ENCODE measurements at places on chromosomes 16 and 17. TPM values are rescaled to one million over a fixed set of nuclear protein-coding genes. Genes with fewer than 3 reads are reported as not detected.

- peak overlapping the region; percentile 95 for H3K27ac ChIP-seq
- H3K4me3 ChIP-seq = peak overlapping the region; percentile 77
- no peaks in the 10 kb centered on the region for H3K27me3 ChIP-seq
These were observed 998 bp upstream of the SRSF1 start for GRCh38 chr17:58007781-58008706.

DNA sequence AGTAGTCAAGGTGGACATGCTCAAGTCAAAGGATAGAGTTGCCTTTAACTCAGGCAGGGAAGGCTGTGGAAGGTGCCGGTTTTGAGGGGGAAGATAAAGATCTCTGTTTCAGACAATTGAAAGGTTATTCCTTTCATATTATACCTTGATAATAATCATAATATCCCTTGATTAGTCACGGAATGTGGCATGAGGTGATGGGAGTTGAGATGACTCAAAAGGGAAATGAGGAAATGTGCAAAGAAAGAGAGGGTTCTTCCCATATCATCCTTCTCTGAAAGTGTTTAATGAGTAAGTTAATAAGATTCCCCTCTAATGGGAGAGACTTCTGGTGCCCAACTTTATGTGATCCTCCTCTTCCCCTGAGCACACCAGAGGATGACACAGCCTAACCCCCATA is 43.1 kb upstream of the HS3ST2 start:
- no peak overlapping the region for H3K27ac ChIP-seq
- H3K4me1 ChIP-seq = no peaks in the 10 kb centered on the region
- H3K27me3 ChIP-seq = no peaks in the 10 kb centered on the region
- DNase-seq = no peak
- no peak overlapping the region for H3K4me3 ChIP-seq

GRCh38 chr17:39151943-39152818 is 744 bp upstream of the PLXDC1 start:
- H3K4me1 ChIP-seq = peaks cover 7% of the 10 kb centered on the region
- no peak for DNase-seq
- H3K27me3 ChIP-seq = peaks cover 18% of the 10 kb centered on the region
- no peaks in the 10 kb centered on the region for H3K36me3 ChIP-seq
- H3K4me3 ChIP-seq = no peak overlapping the region

- peaks cover 31% of the 10 kb centered on the region for H3K36me3 ChIP-seq
- H3K4me3 ChIP-seq = peak within 1 kb of the TSS; percentile 80
- H3K27me3 ChIP-seq = no peaks in the 10 kb centered on the region
These were observed at the start of gene DHRS13 for GRCh38 chr17:28902819-28903545. Gene DHRS13 (minus strand): TSS chr17:28903079. CDS start chr17:28902944, 135 bp downstream.

DNA sequence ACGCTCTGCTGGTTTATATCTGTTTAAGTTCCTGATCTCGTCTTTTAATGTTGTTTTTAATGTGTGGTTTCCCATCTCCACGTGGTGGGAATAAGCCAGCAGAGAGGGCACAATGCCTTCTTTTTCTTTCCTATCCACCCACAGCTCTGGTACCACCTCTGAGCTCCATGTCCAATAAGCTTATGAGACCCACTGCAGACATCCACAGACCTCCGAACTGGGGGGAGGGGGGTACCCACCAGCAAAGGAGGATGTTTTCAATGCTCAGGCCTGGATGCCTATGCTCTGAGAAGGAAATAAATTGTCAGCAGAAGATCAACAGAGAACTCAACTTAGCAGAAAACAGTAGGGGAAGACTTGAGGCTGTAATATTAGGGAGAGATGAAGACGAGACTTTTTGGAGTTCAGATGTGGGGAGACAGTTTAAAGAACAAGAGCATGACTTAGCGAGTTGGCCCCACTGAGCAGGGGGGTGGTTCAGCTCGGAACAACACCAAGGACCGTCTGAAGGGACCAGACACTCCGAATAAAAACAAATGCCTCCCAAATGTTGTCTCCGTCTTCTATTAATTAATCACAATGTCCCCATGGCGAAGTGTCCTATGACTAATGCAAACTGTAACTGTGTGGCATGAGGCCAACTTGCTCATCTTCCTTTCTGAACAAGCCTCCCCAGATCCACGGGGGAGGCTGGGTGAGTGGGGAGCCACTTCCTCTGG is 62.7 kb downstream of the GAS7 start:
- no peak overlapping the region for H3K27ac ChIP-seq
- H3K4me3 ChIP-seq = no peak overlapping the region
- peak; percentile 9 for DNase-seq
- peaks cover 14% of the 10 kb centered on the region for H3K4me1 ChIP-seq
- no peaks in the 10 kb centered on the region for H3K36me3 ChIP-seq

DNA sequence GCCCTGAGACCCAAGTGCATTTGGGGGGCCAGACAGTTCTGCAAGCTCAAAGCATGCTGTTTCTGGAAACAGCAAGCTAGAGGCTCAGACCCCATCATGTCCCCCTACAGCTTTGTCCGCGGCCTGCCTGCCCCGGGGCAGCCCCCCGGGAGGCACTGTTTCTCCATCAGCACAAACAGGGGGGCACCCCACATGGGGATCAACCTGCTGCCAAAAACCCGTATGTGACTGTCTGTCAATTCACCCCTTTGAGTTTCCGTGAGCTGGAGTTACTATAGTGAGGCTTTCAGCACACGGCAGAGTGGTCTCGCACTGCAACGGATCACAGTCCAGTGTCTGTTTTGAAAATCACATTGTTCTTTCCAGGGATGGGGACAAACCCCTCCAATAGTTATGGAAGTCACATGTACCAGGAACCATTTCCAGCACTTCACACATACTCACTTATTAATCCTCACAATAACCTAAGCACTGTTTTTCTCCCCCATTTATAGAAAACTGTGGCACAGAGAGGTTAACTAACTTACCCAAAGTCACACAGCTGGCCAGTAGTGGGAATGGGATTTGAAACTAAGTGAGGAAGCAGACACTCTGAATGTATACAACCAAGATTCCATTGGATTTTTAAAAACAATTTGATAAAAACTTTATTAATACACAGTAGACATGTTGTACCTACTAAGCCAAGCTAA is 269.0 kb downstream of the C16orf95 start:
- no peak for DNase-seq
- no peaks in the 10 kb centered on the region for H3K36me3 ChIP-seq

DNA sequence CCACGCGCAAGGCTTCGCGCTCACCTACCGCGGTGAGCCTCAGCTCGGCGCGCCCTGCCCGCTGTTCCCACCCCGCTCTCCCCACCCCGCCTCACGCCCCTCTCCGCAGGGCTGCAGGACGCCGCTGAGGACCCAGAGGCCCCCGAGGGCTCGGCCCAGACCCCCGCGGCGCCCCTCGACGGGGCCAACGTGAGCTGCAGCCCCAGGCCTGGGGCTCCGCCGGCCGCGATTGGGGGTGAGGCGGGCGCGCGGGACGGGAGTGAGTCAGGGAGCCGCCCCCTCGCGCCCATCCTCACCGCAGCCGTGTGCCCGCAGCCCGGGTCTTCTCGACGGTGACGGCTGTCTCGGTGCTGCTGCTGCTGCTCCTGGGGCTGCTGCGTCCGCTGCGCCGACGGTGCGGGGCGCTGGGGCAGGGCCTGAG is 1.9 kb upstream of the PAQR4 start:
- H3K4me3 ChIP-seq = no peak overlapping the region
- H3K36me3 ChIP-seq = peaks cover 27% of the 10 kb centered on the region
- peaks cover 34% of the 10 kb centered on the region for H3K27me3 ChIP-seq
- DNase-seq = no peak

DNA sequence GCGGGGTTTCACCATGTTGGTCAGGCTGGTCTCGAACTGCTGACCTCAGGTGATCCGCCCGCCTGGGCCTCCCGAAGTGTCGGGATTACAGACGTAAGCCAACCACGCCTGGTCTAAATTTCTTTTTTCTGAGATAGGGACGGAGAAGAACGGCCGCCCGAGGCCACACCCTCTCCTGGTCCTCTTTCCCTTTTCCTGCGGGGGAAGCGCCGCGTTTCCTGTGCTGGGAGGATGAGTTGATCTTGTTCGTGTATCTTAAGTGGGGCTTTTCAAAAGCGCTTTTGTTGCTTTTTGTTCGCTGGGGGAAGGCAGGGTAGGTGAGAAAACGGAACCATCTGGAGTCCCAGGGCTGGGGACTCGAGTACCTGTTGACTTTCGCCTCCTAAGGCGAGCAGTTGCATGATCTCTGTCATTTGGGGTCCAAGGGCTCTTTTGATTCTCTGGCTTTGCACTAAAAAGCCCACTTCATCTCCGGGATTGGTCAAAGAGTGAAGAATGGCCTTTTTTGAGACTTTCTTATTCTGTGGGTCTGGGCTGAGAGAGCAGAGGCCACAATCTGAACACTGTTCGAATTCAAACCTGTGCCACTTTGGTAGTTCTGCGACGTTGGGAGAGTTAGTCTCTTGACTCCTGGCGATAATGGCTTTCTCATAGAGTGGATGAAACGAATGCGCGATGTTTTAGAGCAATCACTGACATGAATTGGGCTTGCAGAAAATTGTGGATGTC is 1.3 kb downstream of the FUS start:
- H3K4me3 ChIP-seq = peak overlapping the region; percentile 87
- H3K27ac ChIP-seq = peak overlapping the region; percentile 96
- peaks cover 26% of the 10 kb centered on the region for H3K4me1 ChIP-seq
- no peaks in the 10 kb centered on the region for H3K27me3 ChIP-seq
- DNase-seq = peak; percentile 52

DNA sequence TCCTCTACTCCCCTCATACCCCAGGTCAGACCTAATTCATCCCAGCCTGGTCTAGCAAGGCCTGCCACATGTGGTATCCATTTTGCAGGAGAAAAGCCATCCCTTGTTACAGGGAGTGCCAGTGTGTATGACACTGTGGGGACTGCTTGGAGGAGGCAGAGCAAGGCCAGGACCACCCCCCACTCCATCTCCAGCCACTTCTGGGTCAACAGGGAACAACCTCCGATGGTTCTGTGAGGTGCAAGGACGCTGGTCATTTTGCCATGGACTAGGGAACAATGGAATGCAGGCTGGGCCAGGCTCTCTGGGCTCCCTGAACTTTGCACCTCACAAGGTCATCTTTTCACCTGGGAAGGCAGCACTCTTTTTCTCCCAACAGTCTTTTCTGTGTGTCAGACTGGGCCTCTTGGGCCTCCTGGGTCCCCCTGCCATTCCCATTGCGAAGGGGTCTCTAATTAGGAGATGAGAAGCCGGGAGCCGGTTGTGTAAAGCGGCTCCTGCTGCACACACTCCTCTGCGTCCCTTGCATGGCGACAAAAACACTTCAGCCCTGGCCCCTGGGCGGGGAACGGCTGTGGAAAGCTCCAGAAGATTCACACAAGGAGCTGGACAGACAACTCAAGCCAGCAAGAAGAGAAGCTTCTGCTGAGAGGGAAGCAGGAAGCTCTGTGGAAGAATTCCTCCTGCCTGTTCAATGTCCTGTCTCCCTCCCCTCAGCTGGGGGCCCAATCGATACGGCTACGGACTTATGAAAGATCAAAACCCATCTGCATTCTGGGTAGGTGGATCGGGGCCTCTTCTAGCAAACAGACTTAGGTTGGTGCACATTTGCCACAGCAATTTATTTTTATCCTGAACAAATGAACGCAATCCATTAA is 38.5 kb upstream of the MTSS2 start:
- H3K27ac ChIP-seq = no peak overlapping the region
- DNase-seq = no peak
- H3K4me3 ChIP-seq = no peak overlapping the region
- no peaks in the 10 kb centered on the region for H3K4me1 ChIP-seq

DNA sequence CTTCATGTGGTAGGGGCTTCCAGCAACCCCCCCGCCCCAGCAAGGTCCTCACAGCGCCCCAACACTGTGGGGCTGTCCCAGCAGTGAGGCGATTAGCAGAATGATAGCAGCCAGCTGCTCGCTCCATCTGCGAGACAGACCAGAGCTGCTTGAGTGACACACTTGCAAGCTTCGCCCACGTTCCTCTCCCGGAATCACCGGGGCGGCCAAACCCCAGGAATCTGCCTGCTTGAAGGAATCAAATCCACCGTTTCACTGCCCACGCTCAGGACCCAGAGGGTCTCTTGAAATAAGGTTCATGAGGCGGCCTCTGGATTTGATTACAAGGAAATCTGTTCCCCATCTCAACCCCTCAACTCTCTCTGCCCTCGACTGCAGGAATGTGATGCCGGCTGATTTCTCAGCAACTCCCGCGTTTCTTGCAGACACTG is 356.0 kb downstream of the C16orf95 start:
- no peaks in the 10 kb centered on the region for H3K27me3 ChIP-seq
- H3K4me1 ChIP-seq = no peaks in the 10 kb centered on the region
- DNase-seq = no peak

DNA sequence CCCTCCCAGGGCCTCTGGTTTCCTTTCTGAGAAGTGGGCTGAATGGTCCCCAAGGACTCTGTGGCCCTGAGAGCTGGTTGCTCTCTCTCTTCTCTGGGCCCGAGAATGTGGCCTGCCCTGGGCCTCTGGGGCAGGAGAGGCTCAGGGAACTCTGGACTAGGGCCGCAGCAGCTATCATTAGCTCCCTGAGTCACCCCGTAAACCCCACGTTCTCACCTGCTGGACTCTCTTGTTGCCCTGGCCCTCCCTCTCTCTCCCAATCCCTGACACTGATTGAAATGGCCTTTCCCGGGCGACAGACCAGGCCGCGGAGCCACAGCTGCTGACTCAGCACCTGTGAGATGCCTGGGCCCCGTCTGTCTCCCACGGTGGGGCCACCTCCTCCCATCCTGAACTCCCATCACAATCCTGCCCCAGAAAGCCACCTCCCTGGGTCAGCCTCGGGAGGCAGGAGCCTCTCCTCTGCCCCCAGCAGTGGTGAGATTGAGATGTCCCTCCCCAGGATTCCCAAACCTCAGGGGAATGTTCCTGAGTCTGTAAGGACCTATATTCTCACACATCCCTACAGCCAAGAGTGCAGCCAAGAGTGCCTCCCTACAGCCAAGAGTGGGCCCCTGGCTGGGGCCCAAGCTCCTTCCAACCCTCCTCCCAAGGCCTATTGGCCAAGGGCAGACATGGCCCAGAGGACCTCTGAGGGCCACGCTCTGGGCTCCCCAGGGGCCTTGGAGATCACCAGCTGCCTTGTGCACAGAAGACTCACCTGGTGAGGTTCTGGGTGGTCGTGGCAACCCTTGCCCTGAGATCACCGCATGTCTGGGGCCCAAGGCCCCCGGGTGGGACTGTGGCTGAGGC is 470 bp downstream of the TRPV3 start:
- H3K36me3 ChIP-seq = no peaks in the 10 kb centered on the region
- no peaks in the 10 kb centered on the region for H3K27me3 ChIP-seq
- no peak overlapping the region for H3K27ac ChIP-seq
- no peak for DNase-seq
- H3K4me3 ChIP-seq = no peak overlapping the region
- peaks cover 12% of the 10 kb centered on the region for H3K4me1 ChIP-seq

- H3K27ac ChIP-seq = no peak overlapping the region
- H3K36me3 ChIP-seq = no peaks in the 10 kb centered on the region
- no peak overlapping the region for H3K4me3 ChIP-seq
- peaks cover 21% of the 10 kb centered on the region for H3K27me3 ChIP-seq
These were observed 40.8 kb downstream of the METRNL start for GRCh38 chr17:83119987-83120864.

GRCh38 chr16:60203525-60204124 is 1469.5 kb upstream of the GOT2 start:
- DNase-seq = no peak
- no peak overlapping the region for H3K27ac ChIP-seq
- no peaks in the 10 kb centered on the region for H3K27me3 ChIP-seq
- no peaks in the 10 kb centered on the region for H3K4me1 ChIP-seq
- H3K4me3 ChIP-seq = no peak overlapping the region
- no peaks in the 10 kb centered on the region for H3K36me3 ChIP-seq

- 0 out of 2 replicates have a peak, but pooled peaks cover 3% of the 10 kb centered on the region for H3K36me3 ChIP-seq
- no peak overlapping the region for H3K4me3 ChIP-seq
These were observed 3.6 kb upstream of the ZMYND15 start for GRCh38 chr17:4735876-4736651.

Gene KRT40
- total RNA-seq = not detected
